IMR-90 (cell line): ENCODE measurements at places on chromosomes 2 and 18. TPM values are rescaled to one million over a fixed set of nuclear protein-coding genes. Genes with fewer than 3 reads are reported as not detected.

DNA sequence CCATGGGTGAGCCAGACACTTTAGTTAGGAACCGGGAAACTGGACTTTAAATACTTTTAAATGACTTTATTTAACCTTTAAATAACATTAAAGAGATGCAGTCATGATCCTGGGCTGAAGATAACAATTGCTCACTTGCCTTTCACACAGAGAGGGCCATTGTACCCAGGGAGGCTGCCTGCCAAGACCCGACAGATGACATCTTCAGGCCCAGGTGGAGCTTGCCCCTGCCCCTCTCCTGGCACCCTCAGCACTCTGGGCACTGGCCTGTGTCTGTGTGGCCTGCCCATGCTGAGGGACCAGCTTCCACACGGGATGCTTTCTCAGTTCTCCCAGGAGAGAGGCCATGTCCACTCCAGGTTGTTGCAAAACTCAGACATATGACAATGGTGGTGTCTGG lies 216.4 kb upstream of the MYT1L start:
- DNase-seq: no peak

DNA sequence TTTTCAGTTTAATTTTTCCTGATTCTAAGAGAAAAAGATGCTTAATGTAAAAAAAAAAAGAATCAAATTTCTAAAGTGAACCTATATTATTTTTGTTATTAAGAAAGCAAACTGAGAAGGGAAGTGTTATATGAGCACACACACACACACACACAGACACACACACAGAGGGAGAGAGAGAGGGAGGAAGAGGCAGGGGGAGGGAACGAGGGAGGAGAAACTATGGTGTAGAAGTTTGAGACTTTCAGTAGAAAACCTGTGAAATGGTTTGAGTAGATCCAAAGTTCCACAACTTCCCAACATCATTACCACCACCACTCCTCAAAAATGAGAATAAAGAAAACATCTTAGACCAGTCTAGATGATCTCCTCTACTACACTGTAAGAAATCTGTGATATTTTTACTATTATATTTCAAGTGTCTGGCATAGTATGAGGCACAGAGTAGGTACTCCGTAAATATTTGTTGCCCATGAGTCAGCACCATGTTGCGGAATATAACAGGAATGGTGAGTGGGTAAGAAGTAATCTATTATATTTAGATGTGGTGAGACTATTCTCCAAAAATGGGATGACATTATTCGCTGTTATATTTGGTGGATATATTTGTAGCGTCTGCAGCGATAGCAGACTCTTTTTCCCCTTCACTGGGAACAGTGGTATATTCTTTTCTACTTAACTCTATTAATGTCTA lies 149.4 kb upstream of the DNMT3A start:
- DNase-seq: no peak

DNA sequence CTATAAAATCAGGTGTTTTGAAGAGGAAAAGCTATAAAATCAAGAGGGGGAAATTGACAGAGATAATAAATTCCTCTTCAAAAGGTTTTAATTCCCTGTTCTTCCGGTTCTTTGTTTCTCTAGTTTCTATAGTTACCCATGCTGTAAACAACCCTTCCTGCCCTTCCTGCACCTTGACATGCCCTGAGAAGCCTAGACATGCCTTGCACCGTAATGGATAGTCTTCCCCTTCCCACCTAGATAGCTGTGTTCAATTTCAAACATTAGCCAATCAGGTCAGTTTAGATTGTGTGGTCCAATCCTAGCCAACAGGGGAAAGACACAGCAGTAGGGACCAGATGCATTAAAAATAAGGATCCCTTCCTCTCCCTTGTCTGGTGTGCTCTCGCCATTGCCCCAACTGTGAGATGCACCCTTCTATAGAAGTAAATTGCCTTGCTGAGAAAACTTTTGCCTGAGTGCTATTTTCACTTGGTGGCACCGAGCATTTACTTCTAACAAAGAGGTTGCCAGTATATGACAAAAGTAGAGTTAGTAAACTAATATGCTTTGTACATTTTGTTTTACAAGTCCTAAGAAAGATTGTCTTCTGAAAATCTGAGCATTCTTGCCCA lies 27.1 kb downstream of the SULT1C4 start:
- DNase-seq: no peak

GRCh38 chr2:70748002-70748784 lies 19.8 kb downstream of the ADD2 start:
- DNase-seq: no peak

DNA sequence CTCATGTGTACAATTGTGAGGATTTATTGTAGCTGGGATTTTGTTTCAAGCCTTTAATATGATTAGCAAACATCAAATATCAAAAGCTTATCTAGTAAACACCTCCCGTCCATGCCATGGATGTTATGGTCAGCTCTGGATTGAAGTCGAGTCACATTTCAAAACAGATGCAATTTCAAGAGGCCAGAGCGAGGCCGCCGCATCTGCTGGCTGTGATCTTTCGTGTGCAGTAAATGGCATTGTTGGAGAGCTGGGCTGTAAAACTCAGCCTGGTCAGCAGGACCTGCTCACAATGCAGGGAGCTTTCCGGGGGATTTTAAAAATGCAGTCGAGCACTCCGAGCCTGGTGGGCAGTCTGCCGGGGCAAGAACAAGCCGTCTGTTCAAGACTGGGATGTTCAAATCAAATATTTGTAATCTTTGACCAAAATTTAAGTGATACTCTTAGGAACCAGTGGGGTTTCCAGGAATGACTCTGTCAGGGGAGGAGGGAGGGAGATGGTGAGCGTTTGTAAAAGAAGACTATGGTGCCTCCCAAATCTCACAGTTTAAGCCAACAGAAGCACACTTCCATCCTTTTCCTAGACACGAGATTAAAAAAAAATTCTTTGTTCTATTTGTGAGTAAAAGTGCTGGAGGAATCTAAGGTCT lies 97.6 kb downstream of the MYCN start:
- no peak for DNase-seq

Gene OR6B2
- not detected in 2 replicates for total RNA-seq

Gene NCKAP5
- total RNA-seq: 3.9 and 5.3 TPM in 2 replicates

Gene ERMN
- total RNA-seq: not detected in 2 replicates

Gene CEBPZ
- total RNA-seq: 33.3 and 47.8 TPM in 2 replicates
